ENCODE measurements at places on chromosomes 4 and X.

DNA sequence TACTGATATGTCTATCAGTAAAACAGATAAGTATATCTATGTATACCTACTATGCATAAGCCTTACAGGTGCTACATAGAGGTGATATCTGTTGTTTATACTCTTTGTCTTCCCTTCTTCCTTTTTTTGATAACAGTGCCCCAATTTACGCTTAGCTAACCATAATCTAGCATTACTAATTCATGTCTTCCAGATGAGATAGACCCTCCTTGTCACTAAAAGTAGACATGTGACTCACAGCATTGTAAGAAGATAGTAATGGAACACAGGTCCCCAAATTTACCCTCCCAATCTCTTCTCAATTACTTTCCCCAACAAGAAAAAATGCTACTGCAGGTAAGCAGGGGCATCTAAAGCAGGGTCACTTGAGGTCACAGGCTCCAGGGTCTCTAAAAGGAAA, 7.9 kb upstream of the NFKB1 start:
- no peak for DNase-seq

DNA sequence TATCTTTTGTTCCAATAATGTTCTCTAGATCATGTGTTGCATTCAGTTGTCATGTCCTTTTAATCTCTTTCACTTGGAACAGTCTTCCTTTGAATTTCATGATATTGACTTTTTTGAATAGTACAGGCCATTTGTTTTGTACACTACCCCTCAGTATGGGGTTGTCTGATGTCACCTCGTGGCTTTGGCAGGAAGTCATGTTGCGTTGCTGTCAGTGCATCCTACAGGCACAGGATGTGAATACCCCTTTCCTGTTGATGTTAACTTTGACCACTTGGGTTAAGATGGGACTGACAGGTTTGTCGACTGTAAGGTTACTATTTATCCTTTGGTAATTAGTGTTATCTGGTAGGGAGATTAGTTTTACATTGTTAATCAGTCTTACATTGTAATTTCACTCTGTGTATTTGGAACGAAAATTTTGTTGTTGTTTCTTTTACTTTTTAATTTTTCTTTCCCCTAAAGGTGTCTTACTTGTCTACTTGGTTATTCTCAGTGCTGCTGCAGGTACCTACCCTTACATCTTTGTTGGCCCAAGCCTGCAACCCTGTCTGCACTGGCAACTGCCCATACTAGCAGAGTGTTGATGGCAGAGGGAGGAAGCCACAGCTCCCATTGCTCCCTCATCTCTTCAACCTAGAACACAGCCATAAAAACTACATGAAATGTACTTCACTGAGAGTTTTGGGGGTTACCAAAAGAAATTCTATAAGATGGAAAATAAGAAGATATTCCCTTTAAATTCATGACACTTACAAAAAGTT, 14.7 kb upstream of the ATP8A1 start:
- peak; percentile 73 for DNase-seq

DNA sequence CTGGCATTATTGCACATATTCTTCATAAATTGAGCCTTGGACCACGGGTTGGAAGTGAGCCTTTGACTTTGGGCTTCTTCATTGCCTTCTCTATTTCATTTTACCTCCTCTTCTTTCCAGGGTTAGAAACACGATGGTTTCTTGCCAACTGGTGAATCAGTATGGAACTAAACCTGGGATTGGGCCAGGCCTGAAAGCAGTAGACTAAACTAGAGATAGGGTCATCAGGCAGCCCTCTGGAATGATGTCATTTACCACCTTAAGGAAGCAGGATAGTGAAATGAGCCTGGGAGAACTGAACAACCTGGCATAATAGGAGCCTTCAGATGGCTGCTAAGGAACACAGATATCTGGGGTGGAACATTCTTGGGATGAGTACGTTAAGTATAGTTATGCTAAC, 67.5 kb upstream of the ATP8A1 start:
- DNase-seq: no peak

- DNase-seq: no peak
Observed at GRCh38 chrX:25016361-25016671, 551 bp upstream of the ARX start.

DNA sequence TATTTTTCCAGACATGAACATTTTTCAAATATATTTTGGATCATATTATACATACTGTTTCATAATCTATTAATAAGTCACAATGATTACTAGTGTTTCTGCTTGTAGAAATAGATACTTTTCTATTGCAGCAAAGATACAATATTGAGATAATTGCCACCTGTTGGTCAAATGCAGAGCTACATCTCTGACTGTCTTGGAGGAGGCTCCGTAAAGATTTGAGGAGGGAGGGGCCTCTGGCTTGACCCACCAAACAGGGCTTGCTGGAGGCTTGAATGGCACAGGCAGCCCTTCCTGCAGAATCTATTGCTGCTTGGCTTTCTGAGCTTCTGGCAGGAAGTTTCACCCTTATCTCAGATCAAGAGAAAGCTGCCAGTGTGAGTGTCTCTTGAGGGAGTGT, 99.3 kb upstream of the ARMCX2 start:
- DNase-seq: peak; percentile 43

GRCh38 chr4:63379750-63380522, 1029.3 kb downstream of the TECRL start:
- no peak for DNase-seq

- no peak for DNase-seq
Observed at GRCh38 chr4:165461159-165461821, 82.5 kb downstream of the CPE start.

DNA sequence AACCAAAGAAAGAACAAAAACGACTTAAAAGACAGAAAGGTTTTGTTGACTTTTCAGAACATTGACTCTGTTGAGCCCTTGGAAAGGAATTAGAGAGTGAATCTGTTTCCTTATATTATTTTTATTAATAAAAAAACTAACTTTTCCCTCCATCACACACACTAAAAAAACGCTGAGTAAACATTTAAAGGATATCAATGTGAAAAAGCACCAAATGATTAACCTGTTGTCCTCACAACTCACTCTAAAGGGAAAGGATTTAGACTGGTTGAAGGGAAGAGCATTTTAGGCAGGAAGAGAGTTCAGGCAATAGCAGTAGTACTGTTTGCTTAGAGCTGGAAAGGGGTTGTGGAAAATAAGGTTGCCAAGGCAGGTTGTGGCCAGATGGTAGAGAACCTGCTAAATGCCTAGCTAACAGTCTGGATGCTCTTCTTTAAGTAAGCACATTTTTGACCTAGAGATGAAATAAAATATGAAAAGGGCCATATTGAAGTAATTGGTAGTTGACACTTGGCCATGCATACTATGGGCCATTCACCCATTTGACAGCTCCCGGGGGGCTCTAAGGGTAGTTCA, 98.0 kb upstream of the NDP start:
- no peak for DNase-seq

- no peak for DNase-seq
Observed at GRCh38 chrX:725971-726370, 95.4 kb downstream of the SHOX start.

- no peak for DNase-seq
Observed at GRCh38 chrX:12794654-12795053, 3.4 kb downstream of the PRPS2 start.
